ENCODE measurements at places on chromosomes 1 and 21.

GRCh38 chr21:16420031-16420724, 690.4 kb downstream of the USP25 start:
- no peak for DNase-seq

DNA sequence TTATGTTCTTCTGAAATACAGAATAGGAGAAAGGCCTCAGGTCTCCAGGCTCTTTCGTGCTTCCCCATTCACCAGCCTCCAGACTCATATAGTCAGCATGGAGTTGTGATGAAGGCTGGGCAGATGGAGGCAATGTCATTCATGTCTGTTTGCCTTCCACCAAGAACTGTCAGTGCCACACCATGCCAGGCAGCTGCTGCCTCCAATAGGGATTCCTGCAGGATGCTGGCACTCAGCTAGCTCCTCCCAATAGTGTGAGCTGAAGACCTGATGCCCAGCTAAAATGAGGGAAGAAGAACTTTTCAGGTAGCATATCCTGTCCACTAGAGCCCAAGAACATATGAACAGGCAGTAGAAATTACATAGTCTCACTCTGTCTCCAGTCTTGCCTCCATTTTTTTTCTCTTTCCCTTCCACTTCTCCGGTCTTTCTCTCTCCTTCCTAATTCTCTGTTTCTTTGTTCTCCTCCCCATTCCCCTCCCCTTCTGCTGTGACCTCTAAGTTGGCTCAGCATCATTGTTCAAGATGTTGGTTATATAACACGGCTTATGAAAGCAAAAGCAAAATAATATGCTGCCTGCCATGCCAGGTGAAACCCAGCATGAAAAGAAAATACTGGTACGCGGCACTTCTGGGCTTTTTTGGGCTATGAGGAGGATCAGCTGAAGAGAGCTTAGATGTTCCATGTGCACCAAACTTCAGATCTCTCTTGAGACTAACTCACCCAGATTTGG, 17.3 kb downstream of the GLUL start:
- no peak for DNase-seq

DNA sequence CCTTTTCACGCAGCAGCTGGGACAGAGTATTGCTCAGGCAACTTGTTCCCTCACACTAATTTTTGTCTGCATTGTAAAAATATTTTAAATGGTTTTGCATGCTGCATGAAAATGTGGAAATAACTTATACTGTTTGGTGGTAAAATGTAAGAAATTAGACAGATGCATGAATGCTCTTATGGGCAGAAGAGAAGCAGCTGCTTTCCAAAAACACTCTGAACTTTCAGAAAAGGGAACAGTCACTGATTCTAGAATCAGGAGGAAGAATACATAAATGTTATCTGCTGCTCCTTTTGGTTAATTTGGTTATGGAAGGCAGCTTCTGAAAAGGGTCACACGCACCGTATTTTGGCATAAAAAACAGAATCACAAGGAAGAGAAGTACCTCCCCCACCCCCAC, 87.0 kb upstream of the RUNX1 start:
- DNase-seq: no peak

DNA sequence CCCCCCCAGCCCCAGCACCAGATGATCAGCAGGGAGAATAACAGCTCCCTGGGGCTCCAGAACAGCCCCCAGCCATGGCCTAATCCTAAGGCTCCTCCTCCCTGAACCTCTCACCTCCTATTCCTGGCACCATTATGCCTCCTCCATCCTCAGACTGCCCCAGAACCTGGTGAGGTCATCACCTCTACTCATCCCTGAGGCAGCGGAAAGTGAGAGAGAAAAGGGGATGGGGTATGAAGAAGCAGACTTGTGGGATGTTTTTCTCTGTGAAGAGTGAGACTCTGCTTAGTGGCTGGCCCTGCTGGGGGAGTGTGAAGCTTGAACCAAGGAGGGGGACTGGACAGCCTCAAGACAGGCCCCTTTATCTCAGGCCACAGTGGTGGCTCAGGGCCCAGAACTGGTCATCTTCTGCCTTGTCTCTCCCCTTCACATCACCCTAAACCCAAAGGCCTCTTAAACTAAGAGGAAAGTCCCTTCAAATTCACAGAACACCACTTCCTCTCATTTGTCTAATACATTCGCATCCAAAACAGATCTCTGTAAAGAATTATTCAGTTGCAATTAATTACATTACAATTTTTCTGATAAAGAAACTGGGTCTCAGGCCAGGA, 2.2 kb upstream of the PPM1J start:
- no peak for DNase-seq

- DNase-seq: no peak
Measured at GRCh38 chr21:42317826-42318746, 2.9 kb upstream of the TFF3 start.

GRCh38 chr1:110188035-110188618, 22.0 kb upstream of the KCNC4 start:
- no peak for DNase-seq

DNA sequence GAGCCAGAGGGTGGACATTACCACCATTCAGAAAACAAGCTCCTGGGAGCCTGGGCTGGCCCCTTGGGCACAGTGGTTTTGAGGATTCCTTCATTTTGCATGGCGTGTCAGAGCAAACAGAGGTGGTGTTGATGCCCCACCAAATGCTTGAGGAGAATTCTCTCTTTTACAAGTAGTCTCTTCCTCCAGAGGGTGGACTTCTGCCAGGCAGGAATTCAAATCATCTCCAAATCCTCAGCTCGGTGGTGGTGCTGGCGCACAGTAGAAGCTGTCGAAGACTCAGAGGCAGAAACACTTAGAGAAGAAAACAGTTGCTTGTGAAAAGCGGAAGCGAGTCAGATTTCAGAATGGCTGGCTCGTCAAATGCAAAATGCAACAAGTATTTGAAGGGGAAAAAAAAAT, 3.4 kb upstream of the CHI3L1 start:
- no peak for DNase-seq

DNA sequence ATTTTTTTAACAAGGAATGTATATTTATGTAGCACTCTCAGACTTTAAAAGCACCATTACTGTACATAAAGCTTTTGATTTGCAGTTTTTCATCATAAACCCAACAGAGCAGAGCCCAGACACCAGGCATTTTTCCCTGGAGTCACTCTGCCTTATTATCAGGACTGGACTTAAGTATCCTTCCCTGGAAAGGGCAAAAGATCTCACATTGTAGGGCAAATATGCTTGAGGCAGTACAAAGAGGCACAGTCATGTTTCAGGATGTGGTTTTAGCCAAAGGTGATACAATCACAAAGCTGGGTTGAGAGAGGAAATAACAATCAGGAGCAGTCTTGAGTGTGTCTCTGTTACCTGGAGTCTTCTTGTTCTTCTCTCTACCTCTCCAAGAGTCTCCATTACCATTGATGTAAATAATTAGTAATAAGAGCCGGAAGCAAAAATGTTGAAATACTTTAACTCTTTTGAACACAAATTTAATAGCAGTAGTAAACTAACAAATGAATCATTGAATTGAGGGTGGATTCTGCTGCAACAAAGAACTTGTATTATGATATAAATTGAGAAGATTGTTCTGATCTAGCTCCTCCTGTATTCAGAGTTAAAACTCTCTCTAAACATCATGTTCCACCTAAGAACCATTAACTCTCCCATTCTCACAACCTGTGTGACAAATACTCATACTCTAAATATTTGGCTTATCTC, 160.5 kb downstream of the LTN1 start:
- no peak for DNase-seq

GRCh38 chr1:9705337-9706093, 54.0 kb downstream of the PIK3CD start:
- no peak for DNase-seq

- DNase-seq: no peak
Measured at GRCh38 chr1:53508991-53509666, 49.9 kb downstream of the DMRTB1 start.

DNA sequence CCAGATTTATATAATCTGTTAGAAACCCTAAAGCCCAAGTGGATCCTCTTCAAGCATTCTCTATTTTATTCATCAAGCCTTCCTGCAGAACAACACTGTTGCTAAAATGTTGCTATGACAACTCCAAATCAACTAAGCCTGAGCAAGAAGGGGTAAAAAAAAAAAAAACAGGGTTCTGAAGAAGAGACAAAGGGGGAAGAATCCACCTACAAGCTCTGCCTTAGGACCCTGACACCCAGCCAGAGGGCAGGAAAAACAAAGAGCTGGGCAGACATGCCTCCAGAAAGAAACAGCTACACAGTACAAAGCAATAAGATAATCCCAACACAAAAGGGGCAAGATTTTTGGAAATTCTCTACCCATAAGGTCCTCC, 1.3 kb downstream of the USF1 start:
- DNase-seq: no peak

GRCh38 chr1:37347104-37347649, 127.2 kb upstream of the ZC3H12A start:
- DNase-seq: no peak
